ENCODE measurements at places on chromosomes 7 and 10.

- peak; percentile 75 for DNase-seq
Observed at GRCh38 chr7:124784879-124785818, 19.6 kb upstream of the GPR37 start.

DNA sequence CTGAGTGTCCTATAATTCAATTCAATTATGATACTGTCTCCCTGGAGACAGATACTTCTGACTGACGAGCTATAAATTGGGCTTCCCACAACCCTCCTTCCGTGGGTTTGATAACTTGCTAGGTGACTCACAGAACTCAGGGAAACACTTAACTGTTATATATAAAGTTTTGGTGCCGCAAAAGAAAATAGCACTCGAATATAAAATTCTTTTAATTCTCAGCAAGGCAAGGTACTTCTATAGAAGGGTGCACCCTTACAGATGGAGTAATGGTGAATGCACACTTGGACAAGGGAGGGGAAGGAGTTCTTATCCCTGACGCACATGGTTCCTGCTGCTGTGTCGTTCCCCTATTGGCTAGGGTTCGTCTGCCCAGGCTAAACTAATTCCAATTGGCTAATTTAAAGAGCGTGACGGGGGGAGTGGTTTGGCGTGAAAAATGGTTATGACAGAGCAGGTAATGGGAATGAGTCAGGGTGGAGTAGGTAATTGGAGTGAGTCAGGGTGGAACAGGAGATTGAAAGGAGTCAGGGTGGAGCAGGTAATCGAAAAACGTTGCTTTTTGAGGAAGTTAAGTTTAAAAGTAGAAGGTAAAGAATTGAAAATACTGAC lies 20.8 kb upstream of the GHITM start:
- DNase-seq: no peak

- DNase-seq: peak; percentile 48
Observed at GRCh38 chr10:73060738-73061635, 35.7 kb downstream of the P4HA1 start.

- DNase-seq: no peak
Observed at GRCh38 chr7:31497516-31497915, 16.4 kb upstream of the ITPRID1 start.

DNA sequence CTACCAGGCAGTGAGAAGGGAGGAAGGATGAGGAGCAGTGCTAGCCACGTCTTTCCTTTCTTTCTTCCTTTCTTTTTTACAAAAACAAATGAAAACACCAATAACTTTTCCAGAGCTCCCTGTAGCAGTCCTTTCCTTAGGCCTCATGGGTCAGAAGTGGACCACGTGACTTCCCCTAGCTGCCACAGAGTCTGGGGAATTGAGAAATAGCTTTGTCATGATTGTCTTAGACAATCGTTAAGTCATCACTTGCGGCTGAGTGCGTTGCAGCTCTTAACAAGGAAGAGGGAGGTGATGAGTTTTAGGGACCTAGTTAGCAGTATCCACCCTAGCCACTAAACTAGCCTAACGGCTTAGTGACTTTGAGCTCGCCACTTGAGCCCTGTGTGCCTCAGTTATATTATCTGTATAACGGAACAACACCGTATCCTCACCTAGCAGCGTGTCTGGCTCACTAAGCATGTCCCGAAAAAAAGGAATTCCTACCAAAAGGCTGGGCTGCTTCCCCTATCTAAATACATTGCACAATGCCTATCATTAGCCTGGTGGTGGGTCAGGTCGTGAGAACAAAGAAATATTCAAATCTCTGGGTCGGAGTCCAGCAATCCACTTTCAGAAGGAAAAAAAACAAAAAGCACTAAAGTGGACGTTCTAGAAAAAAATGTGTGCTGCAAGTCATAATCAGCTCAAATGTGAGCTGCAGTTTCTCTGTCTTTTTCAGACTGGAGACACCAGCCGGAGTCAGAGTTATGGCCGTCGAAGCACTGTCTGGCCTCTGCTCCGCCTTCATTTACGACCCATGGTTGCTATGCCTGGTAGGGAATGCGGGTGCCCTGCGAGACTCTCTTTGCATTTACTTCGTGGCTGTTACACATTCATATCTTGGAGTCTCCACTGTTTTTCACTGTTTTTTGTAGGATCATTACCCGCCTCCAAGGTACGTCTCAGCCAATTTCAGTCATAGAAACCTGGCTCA lies 338.5 kb upstream of the FOXK1 start:
- no peak for DNase-seq

DNA sequence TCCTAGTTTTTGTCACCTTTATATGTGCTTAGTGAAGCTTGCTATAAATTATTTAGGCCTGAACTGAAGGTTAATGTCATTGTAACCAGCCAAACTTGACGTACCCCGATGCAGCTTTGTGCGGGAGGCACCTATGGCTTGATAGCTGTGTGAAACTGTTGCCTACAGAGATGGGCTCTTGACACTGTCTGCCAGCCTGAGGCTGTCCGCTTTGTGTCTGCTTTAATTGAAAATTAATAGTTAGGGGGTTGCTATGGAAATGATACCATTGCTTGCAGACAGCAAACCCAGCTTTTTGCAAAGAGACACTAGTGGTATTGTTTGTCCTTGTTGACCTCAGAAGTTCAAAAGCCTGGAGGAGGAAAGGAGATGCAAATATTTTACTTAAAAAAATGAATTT lies 2.1 kb upstream of the FOXP2 start:
- DNase-seq: no peak

DNA sequence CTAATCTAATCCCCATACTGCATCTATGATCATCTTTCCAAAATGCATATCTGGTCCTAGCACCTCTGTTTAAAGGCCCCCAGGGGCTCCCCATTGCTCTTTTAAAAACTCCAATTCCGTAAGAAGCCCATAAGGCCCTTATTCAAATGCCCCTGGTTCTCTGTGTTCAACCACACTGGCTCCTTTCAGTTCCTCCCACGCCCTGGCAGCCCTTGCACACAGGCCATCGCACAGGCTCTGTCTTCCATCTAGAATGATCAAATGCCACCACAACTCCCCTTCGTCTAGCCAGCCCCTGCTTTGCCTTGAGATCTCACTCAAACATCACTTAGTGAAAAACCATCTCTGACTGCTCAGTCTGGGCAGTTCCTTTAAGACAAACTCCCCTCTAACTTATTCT lies 112.9 kb upstream of the LYZL2 start:
- no peak for DNase-seq

GRCh38 chr7:27774717-27775328 lies 34.9 kb downstream of the TAX1BP1 start:
- peak; percentile 70 for DNase-seq

DNA sequence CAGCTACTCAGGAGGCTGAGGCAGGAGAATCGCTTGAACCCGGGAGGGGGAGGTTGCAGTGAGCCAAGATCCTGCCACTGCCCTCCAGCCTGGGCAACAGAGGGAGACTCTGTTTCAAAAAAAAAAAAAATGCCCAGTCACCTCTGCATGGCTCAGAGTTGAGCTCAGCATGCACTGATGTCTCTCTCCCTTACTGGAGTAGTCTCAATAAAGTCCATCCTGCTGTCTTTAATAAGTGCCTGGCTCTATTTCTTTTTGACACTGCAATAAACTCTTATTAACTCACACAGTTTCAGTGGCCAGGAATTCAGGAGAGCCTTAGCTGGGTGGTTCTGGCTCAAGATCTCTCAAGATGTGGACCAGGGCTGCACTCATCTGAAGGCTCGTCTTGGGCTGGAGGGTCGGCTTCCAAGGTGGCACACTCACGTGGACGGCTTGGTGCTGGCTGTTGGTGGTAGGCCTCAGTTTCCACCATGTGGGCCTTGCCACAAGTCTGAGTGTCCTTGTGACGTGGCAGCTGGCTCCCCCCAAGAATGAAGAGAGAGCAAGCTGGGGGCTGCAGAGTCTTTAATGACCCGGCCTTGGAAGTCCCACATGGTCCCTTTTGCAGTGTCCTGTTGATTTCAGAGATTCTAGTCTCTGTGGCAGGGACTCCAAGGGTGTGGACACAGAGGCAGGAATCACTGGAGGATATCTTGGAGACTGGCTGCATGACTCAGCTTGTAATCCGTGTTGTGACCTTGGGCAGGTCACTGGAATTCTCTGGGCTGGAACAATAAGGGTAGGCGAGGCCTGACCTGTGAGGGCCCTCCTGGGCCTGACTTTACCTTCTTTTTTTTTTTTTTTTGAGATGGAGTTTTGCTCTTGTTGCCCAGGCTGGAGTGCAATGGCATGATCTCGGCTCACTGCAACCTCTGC lies 85.9 kb upstream of the KMT2C start:
- DNase-seq: no peak

DNA sequence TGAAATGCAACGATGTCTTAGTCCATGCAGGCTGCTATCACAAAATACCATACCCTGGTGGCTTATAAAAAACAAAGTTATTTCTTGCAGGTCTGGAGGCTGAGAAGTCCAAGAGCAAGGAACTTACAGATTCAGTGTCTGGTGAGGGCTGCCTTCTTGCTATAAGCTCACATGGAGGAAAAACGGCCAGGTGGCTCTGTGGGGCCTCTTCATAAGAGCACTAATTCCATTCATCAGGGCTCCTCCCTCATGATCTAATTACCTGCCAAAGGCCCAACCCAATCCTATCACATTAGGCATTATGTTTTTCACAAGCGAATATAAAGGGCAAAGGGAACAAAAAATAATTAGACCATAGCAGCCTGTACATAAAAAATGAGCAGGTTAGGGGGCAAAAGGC lies 35.4 kb downstream of the PAPSS2 start:
- no peak for DNase-seq

GRCh38 chr10:113983552-113983951 lies 60.1 kb upstream of the ADRB1 start:
- DNase-seq: no peak

DNA sequence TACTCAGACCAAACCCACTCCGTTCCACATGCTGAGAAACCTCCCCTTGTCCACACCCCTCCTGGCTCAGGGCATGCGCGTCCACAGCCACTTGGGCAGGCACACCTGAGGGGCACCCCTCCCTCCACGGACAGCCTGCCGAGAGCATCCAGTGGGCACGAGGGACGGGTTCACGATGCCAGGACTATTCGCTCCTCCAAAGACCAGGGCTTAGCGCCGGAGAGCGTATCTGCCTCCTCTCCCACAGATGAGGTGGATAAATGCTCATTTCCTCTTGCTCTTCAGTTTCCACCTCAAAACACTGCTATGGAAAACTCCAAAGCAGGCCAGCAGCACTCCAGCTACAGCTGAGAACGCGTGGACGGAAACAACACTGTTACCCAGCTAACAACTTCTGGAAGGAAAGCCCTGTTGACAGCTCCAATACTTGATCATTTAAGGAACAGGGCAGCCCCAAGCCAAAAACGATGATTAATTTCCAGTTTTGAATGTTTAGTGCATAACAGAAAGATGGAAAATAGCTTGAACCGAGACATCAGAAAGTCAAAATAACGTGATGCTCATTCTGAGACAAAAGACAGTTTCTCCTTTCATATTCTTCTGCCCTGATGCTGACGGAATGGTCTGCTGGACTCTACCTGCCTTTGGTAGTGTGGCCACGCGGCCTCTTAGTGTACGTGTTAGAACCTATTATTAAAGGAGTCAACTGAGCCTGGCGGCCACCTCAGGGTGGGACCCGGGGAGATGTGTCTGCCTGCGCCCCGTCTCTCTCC lies 204.7 kb downstream of the DNAJB6 start:
- DNase-seq: no peak

- DNase-seq: peak; percentile 78
Observed at GRCh38 chr7:140639366-140640053, 1.1 kb downstream of the DENND2A start.

DNA sequence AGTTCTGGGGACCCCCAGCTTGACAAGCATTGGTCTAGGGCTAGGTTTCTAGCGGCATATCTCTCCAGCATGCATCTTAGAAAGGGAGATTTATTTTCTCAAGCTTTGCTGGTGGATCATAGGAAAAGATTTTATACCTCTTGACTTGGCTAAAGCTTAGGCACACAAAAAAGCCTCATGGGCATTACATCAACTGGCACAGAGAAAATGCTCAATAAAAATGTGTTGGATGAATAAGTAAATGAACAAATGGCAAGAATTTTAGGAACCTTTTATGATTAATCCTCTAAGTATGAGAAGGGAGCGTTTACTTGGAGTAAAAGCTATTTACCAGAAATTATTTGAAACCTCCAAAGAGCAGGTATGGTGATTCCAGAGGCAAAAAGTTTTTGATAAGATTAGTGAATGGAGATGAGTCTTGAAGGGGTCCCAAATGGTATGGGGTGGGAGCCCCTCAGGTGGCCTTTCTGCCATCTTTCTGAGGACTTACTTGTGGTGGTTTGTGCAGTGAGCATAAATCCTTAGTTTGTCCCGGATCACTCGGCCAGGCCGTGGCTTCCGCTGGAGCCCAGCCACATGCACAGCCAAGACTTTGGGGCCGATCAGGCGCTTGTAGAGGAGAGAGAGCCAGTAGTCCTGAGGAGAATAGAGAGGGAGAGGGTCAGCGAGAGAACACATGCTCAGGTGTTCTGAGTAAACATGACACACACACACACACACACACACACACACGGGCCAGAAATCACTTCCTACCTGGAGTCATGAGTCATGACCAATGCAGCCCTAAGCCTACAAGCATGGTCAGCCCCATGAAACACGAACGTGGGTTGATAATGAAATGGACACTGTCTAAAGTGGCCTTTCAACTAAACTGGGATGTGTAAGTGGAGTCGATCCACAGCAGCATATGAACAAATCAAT lies 43.1 kb upstream of the HPS1 start:
- DNase-seq: peak; percentile 59

DNA sequence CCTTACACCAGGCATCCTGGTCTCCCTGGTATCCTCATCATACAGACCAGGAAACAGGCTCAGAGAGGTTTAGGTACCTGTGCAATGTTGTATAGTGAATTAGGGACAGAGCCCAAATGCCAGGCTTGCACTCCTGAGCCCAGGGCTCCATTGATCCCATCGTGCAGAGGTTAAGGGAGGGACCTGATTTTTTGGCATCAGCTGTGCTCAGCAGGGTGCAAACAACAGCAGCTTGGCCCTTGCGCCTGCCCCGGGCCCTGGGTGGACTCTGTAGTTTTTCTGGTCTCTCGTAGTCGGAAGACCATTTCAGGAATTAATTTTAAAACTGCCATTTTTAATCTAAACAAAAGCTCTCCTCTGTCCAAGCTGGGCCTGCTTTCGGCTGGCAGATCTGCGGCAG lies 79.2 kb downstream of the COL26A1 start:
- DNase-seq: no peak

- peak; percentile 99 for DNase-seq
Observed at GRCh38 chr10:48606530-48607355, 1.9 kb upstream of the ARHGAP22 start.

- DNase-seq: no peak
Observed at GRCh38 chr10:68103901-68104300, 5.4 kb upstream of the MYPN start.

DNA sequence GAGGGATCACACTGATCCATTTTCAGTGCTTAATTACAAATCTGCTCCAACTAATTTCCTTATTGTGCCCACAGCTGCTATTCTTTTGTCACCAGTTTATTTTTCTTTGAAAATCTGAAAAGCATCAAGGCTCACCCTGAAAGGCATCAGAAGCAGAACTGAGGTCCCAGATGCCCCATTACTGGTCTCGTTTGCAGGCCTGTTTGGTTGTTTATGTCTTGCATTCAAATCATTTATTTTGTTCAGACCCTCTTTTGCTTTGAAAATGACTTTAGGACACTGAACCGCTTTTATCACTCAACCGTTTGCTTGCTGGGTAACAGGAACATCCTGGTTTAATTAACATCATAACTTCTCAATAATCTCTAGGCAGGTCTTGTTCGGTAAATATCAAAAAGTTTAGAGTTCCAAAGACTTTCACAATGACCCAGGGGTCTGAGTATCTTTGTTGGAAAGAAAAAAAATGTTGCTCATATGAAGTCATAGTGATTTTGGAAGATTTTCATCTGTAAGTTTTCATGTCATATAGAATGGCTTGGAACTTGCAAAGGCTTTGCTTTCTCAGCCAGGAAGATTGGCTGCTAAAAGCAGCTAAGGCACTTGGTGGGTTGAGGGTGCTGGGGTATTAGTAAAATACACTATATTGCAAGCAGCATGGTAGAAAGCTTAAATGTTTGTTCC lies 398.3 kb upstream of the NPVF start:
- DNase-seq: no peak

Measured in GM23248 (cell line).